ENCODE measurements at places on chromosomes 5 and 9. TPM values are rescaled to one million over a fixed set of nuclear protein-coding genes. Genes with fewer than 3 reads are reported as not detected.
A peak's percentile ranks its signal among the peaks of the same experiment; 100 is the strongest.

PAPPA gene
- 0.08 TPM for total RNA-seq

DNA sequence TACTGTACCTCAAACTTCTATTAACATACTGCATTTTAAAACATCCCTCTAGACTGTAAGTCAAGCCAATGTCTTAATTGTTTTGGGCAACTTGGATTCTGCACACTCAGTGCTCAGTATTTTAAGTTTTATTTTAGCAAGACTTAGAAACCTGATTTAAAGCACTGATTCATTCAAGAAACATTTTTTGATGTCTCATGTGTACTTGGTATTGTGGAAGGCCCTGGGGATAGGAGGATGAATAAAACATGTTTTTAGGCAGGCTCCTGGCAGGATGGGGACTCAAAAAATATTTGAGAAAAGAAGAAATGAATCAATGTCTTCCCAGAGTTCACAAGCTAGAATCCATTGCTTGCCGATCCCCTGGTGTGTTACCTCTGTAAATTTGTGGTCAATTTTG, 334.0 kb upstream of the PUM3 start:
- DNase-seq, result no peak
- H3K4me1 ChIP-seq, result no peaks in the 10 kb centered on the region
- no peak overlapping the region for H3K4me3 ChIP-seq
- no peaks in the 10 kb centered on the region for H3K36me3 ChIP-seq

DNA sequence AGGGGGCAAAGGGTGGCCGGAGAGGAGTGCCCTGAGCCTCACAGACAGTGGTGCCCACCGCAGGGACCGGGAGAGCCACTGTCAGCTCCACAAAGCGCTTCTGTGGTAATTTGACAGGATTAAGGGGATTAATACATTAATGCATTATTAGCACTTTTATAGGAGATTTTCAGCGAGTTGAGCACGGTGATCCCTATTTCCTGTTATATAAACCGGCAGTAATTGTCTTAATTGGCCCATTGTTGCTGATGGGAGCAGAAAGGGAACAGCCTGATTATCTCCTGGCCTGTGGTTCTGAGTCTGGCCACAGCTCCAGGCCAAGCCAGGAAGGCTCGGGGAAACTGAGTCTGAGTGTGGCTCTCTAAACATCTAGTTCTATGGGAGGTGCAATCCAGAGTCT, 423.6 kb downstream of the CDK5RAP2 start:
- H3K27me3 ChIP-seq, result no peaks in the 10 kb centered on the region
- no peaks in the 10 kb centered on the region for H3K36me3 ChIP-seq
- peak; percentile 1 for DNase-seq
- no peak overlapping the region for H3K27ac ChIP-seq
- no peak overlapping the region for H3K4me3 ChIP-seq

DNA sequence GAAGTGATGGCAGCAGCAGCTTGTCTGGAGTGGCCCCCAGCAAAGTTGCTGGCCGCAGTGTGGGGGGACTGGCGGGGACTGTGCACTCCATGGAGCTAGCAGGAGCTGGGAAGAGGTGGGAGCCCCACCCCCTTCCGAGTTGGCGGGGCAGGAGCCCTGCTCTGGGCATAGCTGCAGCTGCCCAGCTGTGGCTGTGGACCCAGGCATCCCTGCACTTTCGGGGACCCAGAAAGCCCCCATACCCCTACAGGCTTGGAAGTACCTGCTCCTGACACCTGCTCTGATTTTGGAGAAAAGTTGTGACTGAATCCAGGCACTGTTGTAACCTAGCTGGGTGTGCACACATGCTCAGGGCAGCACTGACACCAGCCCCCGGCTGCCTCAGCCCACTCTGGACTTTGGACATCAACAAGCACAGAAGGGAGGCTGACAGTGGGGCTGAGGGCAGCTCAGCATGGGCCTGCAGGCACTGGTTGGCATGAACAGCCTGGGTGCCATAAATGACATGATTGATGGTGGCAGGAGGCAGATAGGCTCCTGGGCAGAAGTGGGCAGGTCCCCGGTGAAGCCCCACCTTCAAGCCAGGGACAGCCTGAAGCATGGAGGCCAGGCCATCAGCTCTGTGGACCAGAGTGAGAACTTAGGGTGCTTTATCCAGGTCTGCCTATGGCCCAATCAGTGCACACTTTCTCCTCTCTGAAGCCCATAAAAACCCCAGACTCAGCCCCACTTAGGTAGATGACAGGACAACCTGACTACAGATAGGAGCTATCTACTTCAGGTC, 12.6 kb downstream of the LMBRD2 start:
- no peaks in the 10 kb centered on the region for H3K4me1 ChIP-seq
- no peak overlapping the region for H3K4me3 ChIP-seq
- DNase-seq, result no peak
- H3K36me3 ChIP-seq, result peaks cover 24% of the 10 kb centered on the region
- H3K27me3 ChIP-seq, result no peaks in the 10 kb centered on the region

DNA sequence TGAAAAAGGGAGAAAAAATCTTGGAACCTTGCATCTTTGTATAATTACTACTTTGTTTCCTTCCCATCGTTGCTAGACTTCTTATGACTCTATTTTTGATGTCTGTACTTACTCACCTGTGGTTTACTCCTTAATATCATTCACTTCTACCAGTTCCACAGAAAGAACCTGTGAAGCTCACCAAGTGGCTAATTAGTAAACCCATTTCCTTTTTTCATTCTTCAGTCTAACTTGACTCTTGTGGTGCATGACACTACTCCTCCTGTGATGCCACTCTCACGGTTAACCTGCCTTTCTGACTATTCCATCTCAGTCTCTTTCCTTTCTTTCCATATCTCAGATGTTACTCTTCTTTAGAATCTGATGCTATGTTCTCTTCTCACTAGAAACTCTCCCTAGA, 14.6 kb downstream of the RECK start:
- peaks cover 11% of the 10 kb centered on the region for H3K4me1 ChIP-seq
- H3K36me3 ChIP-seq, result peaks cover 9% of the 10 kb centered on the region
- H3K27ac ChIP-seq, result no peak overlapping the region
- no peaks in the 10 kb centered on the region for H3K27me3 ChIP-seq
- H3K4me3 ChIP-seq, result no peak overlapping the region

GRCh38 chr9:19552282-19553105, 143.7 kb downstream of the ACER2 start:
- no peaks in the 10 kb centered on the region for H3K4me1 ChIP-seq
- no peaks in the 10 kb centered on the region for H3K36me3 ChIP-seq
- no peak for DNase-seq
- no peak overlapping the region for H3K4me3 ChIP-seq
- H3K27me3 ChIP-seq, result no peaks in the 10 kb centered on the region

GRCh38 chr5:77101298-77101697, 14.2 kb upstream of the ZBED3 start:
- no peak overlapping the region for H3K27ac ChIP-seq
- DNase-seq, result no peak
- H3K36me3 ChIP-seq, result no peaks in the 10 kb centered on the region
- no peak overlapping the region for H3K4me3 ChIP-seq
- no peaks in the 10 kb centered on the region for H3K4me1 ChIP-seq

Data from endodermal cell (in vitro differentiated cells).